Left kidney (tissue), 8 donors: ENCODE measurements at places on chromosomes 4 and X.

GRCh38 chr4:10011885-10012284 lies 9.4 kb downstream of the SLC2A9 start:
- no peak for DNase-seq

DNA sequence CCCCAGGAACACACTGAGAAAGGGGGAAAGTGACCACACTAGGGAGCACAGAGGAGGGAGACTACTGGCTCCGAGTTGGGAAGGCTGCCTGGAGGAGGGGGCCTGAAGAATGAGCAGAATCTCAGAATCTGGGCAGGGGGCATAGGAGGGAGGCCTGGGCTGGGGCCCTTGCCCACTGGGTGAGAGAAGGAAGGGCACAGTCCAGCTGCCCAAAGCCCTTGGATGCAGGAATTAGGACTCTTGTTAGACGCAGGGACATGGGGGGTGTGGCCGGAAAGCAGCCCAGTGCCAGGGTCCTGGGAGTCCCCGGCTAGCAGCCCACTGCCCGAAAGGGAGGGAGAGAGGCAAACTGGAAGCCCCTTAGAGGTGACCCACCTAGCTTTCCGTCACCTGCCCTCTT lies 1.9 kb upstream of the DUSP9 start:
- DNase-seq: no peak

GRCh38 chr4:185322803-185323202 lies 72.9 kb downstream of the LRP2BP start:
- DNase-seq: no peak

DNA sequence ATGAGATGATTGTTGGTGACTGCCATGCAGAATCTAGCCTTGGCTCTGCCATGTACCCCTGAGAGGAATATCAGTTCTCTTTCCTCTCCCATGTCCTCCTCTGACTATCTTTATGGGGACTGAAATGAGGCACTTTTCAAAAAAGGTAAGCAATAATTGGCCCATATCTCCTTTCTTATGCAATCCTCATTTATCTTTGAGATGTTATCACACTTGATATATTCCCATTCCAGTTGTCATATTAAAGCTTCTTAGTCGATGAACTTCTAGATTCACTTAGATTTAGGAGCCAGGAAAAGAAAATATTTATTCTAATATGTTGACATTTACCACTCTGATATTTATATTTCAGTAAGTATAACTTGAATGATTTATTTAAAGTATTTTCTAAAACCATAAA lies 55.3 kb upstream of the CXCL8 start:
- no peak for DNase-seq

DNA sequence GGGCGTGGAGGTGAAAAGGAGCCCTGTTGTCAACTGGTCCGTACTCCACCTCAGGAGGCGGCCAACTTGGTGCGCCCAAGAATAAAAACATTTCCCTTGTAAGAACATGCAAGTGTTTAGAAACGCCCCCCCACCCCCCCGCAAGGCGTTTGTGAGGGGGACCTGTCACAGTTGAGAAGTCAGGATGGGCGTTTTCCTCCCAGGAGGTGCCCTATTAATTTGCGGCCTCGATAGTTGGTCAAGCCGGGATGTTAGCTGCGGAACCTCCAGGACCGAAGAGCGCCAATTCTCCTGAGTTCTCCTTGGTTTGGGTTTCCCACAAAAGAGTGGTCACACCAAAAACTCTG lies 651 bp upstream of the SAP30 start:
- DNase-seq: no peak
